ENCODE measurements at places on chromosomes 12 and 14.

- no peak for DNase-seq
These were observed 24.4 kb downstream of the ETV6 start for GRCh38 chr12:11673666-11674461.

- no peak for DNase-seq
These were observed 10.5 kb downstream of the LARP4 start for GRCh38 chr12:50411051-50411660.

GRCh38 chr14:23605931-23606585, 27.5 kb upstream of the JPH4 start:
- no peak for DNase-seq

- DNase-seq: no peak
These were observed 52.8 kb downstream of the STXBP6 start for GRCh38 chr14:24996930-24997725.

- no peak for DNase-seq
These were observed 70.8 kb downstream of the SRGAP1 start for GRCh38 chr12:63915105-63915800.

DNA sequence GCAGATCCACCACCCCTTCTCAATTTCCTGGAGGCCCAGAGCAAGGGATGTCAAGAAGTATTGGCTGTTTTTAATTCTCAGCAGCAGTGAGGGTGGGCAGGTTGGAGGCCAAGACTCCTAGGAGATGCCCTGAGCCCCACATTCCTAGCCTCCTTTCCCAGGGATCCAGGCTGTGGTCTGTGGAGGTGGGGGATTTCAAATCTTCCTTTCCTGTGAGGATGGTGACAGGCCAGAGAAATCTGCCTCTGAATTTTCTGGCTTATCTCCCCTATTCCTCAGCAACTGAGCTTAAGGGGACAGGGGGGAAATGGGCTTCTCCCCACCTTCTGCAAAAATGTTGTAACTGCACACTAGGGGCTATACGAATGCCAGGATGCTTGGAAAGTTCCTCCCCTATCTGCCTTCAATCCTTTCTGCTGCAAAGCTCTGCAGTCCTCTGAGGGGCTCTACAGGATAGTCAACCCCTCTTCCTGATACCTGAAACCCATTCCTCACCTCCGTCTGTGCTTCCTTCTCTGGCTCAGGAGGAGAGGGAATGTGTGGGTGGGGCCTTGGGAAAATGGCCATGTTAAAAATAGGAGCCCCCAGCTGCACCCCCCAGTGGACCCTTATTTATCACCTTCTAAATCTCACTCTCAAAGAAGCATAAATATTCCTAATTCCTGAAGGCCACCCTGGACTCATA, 6.6 kb downstream of the GPR84 start:
- DNase-seq: no peak

- DNase-seq: no peak
These were observed 232.0 kb downstream of the GRIN2B start for GRCh38 chr12:13749389-13749788.

DNA sequence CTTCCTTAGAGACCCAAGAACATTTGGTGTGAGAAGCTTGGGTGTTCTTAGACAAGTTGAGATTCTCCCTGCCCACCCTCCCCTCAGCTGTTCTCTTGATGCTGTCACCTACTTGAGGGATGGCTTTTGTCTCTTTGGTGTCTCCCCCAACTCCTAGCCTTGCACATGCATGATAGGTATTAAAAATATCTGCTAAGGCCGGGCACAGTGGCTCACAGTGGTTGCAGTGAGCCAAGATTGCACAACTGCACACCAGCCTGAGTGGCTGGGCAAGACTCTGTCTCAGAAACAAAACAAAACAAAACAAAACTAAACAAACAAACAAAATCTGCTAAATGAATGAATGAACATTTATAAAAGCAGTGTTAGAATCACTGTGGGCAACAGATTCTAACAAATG, 261.1 kb downstream of the AKAP6 start:
- no peak for DNase-seq

DNA sequence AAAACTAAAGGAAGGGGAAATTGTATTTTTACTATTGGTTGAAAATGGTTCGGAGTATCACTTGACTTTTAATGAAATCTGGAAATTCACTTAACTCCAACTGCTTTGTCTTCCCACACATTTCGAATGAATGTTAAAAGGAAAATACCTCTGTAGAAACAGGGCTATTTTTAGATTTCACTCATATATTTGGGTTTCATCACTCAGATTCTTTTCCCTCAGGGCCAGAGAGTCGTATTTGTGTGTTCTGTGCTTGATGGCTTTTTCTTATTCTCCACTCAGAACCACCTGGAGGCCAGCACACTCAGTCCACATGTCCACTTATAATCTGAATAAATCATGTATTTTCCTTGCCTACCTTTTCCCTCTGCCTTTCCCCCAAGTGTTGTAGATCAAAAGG, 40.0 kb downstream of the DAAM1 start:
- no peak for DNase-seq

DNA sequence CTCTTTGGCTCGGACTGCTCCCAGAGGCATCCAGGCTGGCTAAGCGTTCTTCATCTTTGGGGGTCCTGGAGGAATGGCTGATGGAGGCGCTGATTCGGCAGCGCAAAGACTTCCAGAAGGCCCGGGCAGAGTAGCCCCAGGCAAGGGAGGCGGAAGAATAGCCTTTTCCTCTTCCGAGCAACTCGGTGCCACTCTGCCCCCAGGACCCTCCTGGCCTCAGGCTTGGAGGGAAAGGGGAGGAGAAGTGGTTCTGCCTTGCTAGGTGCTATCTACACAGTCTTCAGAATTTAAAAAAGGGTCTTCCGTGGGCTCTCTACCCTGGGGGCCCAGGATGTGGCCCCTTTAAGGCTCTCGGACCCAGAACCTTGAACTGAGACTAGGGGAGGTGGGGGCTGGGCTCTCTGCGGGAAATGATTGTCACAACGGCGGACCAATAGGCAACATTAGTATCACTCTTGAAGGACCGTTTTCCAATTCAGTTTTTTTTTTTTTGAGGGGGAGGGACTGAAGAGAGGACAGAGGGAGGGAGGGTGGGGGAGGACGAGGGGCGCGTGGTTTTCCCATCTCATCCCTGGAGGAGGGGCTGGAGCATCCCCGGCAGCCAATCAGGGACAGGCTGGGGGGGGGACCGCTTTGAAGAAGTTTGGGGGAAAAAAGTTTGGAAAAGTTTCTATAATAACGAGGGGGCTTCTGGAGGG, at the start of gene NFATC4:
NFATC4 (plus strand) TSS at position 671 of the 698 bp plus-strand sequence. CDS start 157 bp downstream, outside the sequence.
- peak; percentile 90 for DNase-seq

- no peak for DNase-seq
These were observed 56.9 kb upstream of the DHRS4 start for GRCh38 chr14:23896609-23897153.

DNA sequence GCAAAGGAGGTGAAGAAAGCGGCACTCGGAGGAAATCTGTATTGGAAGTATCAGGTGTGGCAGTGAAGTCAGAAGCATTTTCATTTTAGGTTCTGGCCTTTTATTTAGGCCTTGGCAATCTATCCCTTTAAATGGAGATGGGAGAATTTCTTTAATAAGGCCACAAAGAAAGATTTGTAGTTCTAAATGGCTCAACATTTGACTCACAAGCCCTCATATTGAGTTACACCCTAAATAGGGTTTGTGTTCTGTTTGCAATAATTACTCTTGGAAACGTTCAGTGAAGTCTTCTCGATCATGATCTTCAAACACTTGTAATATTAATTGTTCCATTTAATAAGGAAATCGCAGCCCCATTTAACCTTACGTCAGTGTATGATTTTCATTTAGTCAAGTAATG, 25.3 kb upstream of the TMEM260 start:
- no peak for DNase-seq

DNA sequence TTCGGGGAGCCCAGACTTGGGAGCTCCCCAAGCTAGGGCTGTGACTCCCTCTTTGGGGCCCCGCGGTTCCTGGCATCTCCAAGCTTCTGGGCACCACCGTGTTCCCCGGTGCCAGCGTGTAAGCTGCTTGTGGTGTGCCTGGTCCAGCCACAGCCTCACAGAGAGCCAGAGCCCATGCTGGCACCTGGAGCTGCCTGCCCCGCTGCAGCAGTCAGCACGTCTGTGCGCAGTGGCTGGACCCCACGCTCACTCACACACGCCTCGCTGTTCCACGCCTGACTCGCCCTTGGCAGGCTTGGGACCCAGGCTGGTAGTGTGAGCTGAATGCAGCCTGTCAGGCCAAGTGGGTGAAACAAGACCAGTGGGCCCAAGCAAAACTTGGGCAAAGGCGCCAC, 34.5 kb downstream of the APAF1 start:
- no peak for DNase-seq

DNA sequence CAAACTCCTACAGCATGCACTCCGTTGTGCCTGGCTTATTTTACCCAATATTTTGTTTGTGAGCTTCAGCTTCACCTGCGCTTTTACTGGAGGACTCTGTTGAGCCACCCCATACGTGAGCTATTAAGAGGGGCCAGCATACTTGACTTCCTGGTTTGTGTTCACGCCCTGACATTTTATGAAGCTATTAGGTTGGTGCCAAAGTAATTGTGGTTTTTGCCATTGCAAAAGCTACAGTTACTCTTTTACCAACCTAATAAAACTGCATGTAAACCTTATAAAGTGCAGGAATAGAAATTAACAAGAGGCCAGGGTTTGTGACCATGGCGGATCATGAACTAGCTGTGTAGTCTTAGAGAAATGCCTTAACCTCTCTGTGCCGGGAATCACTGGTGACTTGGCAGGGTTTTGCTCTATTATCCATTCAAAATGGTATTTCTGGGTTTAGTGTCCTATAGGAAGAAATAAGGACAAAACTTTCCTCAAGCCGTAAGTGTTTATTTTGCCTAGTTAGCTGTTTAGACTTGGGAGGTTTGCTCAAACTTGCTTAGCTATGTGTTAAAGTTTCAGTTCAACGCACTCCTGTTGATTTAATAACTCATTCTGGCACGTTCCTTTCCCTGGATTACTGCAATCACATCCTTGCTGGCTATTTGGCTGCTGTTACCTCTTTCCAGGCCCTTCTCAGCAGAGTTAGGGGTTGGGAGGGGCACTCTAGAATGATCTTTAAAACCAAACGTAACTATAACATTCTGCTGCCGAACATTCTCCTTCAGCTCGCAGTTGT, 1027.6 kb downstream of the BCL11B start:
- DNase-seq: no peak

DNA sequence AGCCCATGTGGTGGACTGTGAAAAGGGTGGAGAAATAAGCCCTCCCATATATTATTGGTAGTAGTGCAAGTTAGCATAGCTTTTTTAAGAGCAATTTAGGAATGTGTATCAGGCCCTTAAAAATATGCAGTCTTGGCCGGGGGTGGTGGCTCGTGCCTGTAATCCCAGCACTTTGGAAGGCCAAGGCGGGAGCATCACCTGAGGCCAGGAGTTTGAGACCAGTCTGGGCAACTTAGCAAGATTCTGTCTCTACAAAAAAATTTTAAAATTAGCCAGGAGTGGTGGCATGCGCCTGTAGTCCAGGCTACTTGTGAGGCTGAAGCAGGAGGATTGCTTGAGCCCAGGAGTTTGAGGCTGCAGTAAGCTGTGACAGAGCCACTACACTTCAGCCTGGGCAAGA, 64.2 kb upstream of the BCAT1 start:
- DNase-seq: no peak

GRCh38 chr12:52837413-52837741, 3.3 kb upstream of the KRT79 start:
- DNase-seq: no peak

GRCh38 chr14:68711561-68712309, 81.1 kb downstream of the ZFP36L1 start:
- no peak for DNase-seq

- DNase-seq: no peak
These were observed 90.9 kb upstream of the MDM1 start for GRCh38 chr12:68422956-68423574.

DNA sequence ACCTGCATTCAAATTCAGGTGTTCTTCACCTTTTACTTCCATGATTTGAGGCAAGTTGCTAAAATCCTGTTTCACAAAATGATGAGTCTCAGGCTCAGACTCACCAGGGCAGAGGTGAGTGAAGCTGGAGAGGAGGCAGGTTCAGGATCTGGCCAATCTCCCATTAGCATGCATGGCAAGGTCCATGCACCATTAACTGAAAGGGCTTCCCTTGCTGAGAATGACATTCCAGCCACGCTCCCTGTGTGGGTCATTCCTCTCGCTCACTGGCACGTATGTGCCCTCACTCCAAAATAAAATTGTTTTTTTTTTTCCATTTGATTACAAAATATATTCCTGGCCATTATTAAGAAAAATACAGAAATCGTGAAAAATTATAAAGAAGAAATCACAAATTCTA, 257.6 kb downstream of the C12orf75 start:
- DNase-seq: no peak

DNA sequence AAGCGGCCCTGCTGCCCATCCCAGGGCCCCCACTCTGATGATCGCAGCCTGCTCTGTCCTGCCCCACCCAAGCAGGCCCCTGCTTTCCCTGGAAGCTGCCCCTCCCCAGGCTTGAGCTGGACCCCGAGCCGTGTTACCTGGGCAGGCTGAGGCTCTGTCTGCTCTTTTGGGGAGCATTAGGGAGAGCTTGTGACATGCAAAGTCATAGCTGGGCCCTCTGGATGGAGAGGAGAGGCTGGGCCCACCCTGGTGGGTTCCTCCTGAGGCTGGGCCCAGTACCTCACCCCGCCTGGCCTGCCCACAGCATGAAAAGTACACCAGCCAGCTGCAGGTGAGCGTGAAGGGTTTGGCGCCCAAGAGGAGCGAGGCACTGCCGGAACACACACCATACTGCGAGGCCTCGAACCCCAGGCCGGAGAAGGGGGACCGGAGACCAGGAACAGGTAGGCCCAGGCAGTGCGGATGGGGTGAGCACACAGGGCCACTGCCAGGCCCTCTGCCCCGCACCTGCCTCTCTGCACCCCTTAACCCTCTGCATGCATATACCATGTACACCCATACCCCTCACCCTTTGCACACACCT, 15.0 kb downstream of the CEP170B start:
- no peak for DNase-seq

DNA sequence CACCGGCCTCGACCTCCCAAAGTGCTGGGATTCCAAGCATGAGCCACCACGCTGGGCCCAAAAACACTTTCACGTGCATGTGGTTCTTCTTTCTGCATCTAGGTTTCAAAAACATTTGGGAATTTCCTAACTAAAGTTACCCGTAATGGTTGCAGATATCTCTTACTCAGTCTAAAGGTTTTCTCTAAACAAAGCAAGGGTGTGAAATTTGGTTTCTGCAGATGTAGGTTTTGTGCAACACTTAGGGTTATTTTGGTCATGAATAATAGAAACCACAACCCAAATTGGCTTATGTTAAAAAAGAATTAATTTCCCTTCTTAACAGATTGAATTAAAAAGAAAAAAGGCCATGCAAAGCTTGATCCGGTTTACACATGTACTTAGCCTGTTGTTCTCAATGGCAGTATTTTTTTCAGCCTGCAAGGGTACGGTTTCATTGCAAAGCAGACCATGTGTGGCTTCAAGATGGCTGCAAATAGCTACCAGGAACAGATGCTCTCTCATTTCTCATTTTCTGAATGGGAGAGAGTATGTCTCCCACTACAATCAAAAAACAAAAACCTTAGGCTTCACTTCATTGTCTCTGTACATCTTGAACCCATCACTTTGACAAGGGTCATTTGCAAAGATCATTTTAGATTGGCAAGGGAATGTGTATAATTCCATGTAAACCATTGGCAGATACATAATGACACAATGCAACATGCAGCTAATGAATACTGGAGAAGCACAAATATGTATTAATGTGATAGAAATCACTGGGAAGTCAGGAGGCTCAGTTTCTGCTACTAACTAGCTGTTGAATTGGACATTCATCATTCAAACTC, 491.2 kb upstream of the FLRT2 start:
- DNase-seq: no peak

- no peak for DNase-seq
These were observed 22.6 kb downstream of the SLC25A47 start for GRCh38 chr14:100345711-100346110.
